ENCODE measurements at places on chromosomes 7 and 10. TPM values are rescaled to one million over a fixed set of nuclear protein-coding genes. Genes with fewer than 3 reads are reported as not detected.

Gene OR6B1
- total RNA-seq, result not detected

Gene TRIM50
- total RNA-seq, result not detected

DNA sequence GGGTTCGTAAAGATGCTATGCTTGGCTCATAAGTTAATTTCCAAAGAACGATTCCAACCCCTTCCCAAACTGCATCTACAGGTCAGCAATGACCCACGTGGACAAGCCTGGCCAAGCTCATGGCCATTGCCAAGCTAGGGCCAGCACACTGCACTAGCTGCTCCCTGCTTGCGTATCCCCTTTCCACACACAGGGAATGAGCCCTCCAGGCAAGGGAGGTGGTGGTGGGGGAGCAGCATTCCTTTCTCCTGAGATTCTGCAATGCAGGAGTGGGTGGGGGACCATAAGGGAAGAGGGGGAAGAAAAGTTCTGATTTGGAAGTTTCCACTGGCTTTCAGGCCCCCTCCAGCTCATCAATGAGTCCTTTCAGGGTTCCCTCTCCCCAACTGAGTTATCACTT is 56.0 kb downstream of the SH3PXD2A start:
- no peak for DNase-seq
- H3K27me3 ChIP-seq, result peaks cover 4% of the 10 kb centered on the region
- no peaks in the 10 kb centered on the region for H3K36me3 ChIP-seq
- peaks cover 41% of the 10 kb centered on the region for H3K4me1 ChIP-seq
- H3K4me3 ChIP-seq, result no peak overlapping the region

Gene CLRN3
- not detected for total RNA-seq

- H3K4me3 ChIP-seq, result no peak overlapping the region
- H3K27ac ChIP-seq, result no peak overlapping the region
These were observed 76.0 kb downstream of the CXCL12 start for GRCh38 chr10:44308935-44309334.

DNA sequence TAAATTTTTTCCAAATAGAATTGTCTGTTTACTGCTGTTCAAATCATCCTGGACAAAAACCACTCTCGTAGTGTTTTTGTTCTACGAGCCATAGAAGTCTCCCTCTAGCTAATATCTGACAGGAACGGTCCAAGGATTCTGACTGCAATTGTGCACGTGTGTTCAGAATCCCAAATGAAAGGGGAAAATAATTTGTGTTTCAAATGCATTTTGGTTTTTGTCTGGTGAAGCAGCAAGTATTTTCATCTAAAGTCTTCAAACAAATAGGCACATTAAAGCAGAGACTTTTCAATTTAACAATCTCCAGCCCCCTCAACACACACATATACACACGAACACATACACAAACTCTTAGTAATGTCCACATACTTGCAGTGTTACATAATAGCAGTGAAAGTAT is 475 bp downstream of the NEUROD6 start:
- no peaks in the 10 kb centered on the region for H3K4me1 ChIP-seq
- no peaks in the 10 kb centered on the region for H3K36me3 ChIP-seq
- peaks cover 15% of the 10 kb centered on the region for H3K27me3 ChIP-seq
- no peak overlapping the region for H3K4me3 ChIP-seq

DNA sequence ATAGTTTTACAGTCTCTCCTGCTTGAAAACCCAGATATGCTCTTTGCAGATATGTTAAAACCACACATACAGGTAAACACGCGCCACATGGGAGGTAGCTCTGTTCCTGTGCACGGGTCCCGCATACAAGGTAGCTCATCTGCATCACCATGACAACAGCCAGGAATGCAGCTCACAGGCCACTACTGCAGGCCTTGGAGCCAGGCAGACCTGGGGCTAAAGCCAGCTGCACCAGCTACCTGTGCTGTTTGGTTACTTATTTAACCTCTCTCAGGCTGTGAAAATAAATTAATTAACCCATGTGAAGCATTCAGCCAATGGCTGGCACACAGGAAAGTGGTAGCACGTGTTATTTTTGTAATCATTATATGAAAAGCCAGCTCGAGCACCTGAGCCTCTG is 428.3 kb downstream of the TNS3 start:
- no peak overlapping the region for H3K4me3 ChIP-seq
- no peaks in the 10 kb centered on the region for H3K27me3 ChIP-seq
- no peak overlapping the region for H3K27ac ChIP-seq
- no peak for DNase-seq

GRCh38 chr7:12947465-12947864 is 260.0 kb downstream of the ARL4A start:
- no peak overlapping the region for H3K27ac ChIP-seq
- H3K36me3 ChIP-seq, result no peaks in the 10 kb centered on the region
- no peaks in the 10 kb centered on the region for H3K4me1 ChIP-seq
- H3K4me3 ChIP-seq, result no peak overlapping the region
